ENCODE measurements at places on chromosomes 16 and 17.
A peak's percentile ranks its signal among the peaks of the same experiment; 100 is the strongest.

- peak; percentile 96 for DNase-seq
These were observed 25.6 kb downstream of the IGSF6 start for GRCh38 chr16:21626659-21627277.

DNA sequence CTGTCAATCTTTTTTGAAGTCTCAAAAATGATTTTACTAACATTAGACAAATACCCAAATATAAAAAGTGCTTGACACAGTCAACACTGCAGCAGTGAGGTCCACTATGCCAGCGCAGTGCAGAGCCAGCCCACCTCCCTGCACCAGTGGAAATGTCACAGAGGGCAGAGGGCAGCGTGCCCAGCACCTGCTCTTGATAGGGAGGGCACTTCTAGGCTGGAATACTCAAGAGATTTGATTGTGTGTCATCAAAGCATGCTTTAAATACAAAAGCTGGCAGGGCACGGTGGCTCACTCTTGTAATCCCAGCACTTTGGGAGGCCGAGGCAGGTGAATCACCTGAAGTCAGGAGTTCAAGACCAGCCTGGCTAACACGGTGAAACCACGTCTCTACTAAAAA lies 136.0 kb downstream of the ANKRD11 start:
- DNase-seq = no peak

DNA sequence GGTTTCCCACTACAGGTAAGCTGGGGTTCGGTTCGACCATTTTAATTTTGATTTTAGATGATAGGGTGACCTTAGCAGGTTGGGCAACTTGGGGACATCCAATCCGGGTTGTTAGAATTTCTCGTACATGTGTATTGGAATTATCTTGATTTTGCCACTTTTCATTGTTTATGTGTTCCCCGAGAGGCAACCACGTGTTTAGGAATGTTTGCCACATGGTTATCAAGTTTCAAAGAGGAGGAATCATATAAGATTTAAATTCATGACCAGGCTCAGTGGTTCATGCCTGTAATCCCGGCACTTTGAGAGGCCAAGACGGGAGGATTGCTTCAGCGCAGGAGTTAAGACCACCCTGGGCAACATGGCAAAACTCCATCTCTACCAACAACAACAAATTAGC lies 10.0 kb upstream of the SLC47A1 start:
- DNase-seq = no peak

DNA sequence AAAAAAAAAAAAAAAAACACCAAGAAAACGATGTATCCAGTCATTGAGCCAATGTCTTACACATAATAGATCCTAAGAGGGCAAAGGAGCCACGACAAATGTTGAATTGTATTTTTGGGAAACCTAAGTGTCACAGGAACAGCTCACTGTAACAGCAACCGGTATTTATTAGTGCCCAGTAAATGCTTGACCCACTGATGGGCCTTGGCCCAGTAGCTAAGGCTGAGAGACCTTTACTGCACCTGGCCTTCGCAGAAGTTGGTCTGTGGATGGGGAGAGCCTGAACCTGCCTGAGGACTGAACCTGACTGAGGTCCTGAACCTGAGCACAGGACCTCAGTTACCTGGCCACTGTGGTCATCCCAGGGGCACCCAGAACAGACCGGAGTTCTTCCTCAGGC lies 65.0 kb upstream of the TBX2 start:
- no peak for DNase-seq

GRCh38 chr16:77945126-77945525 lies 77.2 kb upstream of the CLEC3A start:
- no peak for DNase-seq

DNA sequence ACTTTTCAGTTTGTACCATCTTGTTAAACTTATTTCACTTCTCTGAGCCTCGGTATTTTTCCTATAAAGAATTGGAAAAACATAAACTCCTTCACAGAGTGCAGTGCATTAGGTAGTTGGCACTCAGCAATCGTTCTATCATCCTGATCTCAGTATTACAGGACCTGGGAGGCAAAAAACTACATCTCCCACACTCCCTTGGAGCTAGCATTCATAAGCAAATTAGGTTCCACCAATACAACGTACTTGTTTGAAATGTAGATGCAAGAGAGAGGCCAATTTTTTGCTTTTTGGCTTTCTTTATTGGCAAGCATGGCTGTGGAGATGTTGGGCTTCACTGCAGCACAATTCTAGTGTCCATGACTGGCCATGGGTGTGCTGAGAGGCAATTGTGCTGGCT lies 285.2 kb downstream of the CA10 start:
- no peak for DNase-seq

DNA sequence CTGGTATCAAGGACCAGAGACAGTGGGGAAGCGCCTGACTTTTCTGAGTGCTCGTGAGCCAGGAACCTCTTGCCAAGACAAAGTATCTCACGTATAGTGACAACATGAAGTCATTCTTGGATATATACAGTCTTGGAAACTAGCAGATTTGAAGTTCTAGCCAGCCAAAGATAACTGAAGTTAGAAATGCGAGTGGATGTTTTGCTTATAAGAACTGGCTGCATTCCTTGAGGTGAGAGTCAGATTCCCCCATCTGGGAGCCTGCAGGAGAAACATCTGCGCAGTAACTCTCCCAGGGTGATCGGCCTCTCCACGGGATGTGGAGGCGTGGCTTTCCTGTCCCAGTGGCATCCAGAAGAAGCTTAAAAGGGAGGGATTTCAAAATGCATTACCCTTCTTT lies 89.8 kb downstream of the SHISA6 start:
- peak; percentile 81 for DNase-seq

DNA sequence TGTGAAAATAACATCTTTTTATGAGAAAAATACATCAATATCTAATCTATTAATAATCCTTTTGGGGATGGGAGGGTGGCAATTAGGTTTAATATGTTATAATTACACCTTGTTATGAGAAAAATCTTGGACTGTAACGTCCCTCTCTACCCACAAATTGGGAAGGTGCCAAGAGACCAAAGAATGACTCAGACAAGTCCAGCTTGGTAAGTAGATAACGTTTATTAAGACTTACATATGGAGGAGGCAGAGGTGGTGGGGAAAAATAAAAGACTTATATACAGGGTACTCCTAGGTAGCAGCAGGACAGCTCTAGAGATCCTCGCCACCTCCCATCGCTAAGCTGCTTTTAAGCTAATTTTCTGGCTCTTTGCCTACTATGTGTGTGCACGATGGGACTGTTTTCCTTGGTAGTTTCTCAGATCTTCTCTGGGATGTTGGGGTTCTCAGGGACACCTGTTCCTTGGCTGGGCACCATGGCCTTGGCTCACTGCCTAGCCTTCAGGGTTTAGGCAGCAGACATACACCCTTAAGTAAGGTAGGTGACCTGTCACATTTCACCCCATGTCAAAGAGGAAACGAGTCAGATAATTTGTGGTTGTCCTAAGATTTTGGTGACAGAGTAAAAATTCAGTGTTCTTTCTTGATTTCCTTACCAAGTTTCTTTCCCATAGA lies 31.5 kb downstream of the RBL2 start:
- DNase-seq = peak; percentile 62

DNA sequence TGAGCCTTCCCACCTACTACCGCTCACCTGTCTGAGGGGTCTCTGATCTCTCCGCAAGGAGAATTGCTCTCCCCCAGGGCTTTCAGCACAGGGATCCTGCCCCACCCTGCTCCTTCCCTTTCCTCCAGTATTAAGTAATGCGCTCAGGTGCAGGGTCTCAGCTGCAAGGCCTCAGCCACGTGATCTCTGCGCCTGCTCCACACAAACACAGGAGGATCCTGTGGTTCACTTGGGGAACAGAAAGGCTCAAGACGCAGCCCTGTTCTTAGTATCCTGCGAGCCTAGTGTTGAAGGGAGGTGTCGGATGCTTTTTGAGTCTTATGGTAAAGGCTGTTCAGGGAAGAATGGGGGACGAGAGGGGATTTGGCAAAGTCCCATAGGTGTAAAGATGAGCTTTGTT lies 41.6 kb upstream of the GCSH start:
- DNase-seq = no peak

DNA sequence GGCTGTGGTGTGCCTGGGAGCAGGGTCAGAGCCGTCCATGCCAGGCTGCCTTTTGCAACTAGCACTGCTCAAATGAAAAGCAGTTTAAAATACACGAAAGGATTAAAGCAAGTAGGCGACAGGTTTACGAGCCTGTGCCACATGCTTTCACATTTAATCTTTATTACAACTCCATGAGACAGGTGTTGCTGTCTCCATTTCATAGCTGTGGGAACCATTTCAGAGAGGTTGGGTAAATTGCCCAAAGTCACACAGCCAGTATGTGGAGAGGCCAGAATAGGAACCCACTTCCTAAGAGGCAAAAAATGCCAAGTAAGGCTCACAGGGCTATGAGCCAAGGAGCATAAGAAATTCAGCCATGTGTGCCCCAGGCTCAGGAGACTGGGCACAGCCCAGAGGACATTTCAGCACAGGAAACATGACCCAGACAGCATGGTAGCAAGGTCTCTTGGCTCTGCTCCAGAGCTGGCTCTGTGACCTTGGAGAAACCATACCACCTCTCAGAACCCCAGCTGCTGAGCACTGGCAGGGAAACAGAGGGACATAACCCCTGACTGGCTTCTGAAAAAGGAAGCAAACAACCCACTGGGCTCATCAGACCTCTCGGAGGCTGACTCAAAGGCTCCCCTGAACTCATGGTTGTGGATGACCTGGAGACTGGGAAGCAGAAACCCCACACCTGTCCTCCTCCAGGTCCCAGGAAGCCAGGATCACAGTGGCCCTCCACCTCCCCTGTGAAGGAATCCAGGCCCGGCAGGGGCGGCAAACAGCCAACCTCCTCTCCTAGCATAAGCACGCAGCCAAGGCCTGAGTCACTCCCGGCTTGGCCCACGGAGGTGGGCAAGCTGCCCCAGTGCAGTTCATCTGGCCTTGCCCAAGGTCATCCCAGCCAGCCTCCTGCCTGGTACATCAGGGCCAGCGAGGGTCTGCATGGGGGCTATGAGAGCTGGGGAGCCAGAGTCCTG lies 40.3 kb upstream of the MRPS23 start:
- peak; percentile 65 for DNase-seq

DNA sequence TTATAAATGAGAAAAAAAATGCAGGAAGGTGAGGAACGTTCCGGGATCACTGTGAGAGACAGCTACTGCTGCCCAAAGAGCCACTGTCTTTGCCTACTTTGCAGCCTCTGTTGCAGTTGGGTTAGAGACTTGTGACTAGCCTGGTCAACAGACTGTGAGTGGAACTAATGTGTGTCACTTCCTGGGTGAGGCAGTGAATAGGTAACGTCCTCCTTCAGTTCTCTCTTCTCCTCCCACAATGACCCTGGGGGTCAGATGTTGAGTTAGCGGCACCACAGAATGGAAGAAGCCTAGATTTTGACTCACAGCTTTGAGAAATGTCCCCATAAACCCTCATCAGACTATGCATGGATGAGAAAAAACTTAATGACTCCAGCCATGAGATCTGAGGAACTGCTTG lies 5.2 kb downstream of the C16orf46 start:
- no peak for DNase-seq

GRCh38 chr17:41327411-41328120 lies 12.1 kb upstream of the KRTAP17-1 start:
- DNase-seq = no peak

DNA sequence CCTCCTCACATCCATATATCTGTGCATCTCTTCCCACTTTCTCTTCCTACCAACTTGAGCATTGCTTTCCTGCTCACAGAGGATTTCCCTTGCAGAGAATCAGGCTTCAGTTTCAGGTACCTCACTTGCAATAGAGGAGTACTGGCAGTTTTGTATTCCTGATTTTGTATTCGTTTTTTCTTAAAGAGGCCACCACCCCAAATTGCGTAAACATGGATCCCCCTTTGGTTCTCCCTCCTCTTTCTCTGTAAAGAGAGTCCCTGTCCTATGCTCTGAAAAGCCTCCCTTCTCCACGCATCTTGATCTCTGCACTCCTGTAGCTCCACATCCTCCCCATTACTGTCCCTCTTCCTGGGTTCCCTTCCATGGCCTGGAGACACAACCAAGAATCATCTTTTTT lies 32.2 kb downstream of the TEKT3 start:
- DNase-seq = no peak

GRCh38 chr17:48155889-48156611 lies 48.5 kb downstream of the SNX11 start:
- no peak for DNase-seq

- no peak for DNase-seq
These were observed 39.2 kb upstream of the CPNE2 start for GRCh38 chr16:57053206-57053605.

DNA sequence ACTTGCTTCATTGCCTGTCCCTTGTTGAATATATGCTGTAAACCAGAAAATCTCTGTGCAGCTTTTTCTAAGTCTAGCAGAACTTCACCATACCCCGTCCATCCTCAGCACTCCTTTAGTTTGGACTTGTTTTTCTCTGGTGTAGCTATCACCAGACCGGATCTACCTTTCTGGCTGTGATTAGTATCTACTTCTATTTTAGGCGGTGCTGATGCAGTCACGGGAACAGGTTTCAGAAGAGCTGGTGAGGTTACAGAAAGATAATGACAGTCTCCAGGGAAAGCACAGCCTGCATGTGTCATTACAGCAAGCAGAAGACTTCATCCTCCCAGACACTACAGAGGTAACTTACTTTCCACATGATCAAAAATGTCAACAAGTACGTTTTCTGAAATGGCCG lies 46.4 kb downstream of the NUP88 start:
- DNase-seq = no peak

DNA sequence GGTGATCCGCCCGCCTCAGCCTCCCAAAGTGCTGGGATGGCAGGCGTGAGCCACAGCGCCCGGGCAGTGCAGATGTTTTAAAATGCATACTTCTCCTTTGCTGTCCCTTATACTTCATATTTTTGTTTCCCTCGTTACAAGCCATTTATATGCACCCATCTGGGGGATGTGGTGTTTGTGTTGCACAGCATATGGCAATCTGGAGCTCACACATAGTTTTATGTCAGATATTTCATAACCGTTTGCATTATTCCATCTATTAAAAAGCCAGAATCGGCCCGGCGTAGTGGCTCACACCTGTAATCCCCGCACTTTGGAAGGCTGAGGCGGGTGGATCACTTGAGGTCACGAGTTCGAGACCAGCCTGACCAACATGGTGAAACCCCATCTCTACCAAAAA lies 11.8 kb downstream of the FLYWCH1 start:
- no peak for DNase-seq
